ENCODE measurements at places on chromosomes 6 and 20. TPM values are rescaled to one million over a fixed set of nuclear protein-coding genes. Genes with fewer than 3 reads are reported as not detected.

The SAMD3 gene
- total RNA-seq, result not detected

The PDE10A gene
- total RNA-seq, result 9.6 TPM

The LY6G6D gene
- not detected for total RNA-seq

DNA sequence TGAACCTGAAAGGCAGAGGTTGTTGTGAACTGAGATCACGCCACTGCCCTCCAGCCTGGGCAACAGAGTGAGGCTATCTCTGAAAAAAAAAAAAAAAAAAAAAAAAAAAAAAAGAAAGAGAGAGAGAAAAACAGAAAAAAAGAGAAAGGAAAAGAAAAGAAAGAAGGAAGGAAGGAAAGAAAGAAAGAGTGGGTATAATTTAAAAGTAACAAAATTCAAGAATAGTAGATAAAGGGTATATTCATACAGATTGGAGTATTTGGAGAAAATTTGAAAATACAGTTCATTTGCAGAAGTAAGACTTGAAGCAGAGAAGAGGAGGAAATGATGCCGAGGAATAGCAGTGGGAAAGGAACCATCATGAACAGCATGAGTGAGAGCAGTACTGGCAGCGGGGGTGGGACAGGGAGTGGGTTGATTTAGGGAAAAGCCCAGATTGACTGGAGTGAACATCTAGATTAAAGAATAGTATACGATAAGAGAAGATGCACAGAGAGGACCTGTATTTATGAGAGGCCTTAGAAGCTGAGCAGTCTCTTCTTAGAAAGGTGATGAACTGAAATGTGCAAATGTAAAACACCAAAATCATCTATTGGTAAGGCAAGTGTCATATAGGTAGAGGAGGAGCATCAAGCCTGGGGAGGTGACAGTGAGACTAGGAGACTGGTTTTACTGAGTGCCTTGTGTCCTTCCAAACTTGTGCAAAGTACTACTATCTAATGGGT, 17.8 kb upstream of the HLA-DRB1 start:
- H3K4me1 ChIP-seq, result no peaks in the 10 kb centered on the region

DNA sequence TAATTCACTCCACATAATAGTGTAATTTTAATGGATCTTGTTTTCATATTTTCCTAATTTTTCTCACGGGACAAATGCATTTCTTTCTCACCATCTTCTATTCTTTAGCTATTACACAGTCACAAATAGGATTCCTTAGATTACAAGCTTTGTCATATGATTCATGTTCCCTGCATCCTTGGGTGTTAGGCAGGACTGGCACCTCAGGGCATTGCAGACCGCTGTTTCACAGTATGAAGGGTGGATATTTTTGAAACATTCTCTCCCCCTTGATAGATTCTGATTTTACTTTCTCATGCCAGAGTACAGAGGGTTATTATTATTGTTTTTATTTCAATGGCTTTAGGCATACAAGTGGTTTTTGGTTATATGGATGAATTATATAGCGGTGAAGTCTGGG, 602.5 kb downstream of the PHF3 start:
- no peak for DNase-seq
- no peaks in the 10 kb centered on the region for H3K36me3 ChIP-seq
- H3K4me3 ChIP-seq, result no peak overlapping the region
- no peaks in the 10 kb centered on the region for H3K4me1 ChIP-seq

DNA sequence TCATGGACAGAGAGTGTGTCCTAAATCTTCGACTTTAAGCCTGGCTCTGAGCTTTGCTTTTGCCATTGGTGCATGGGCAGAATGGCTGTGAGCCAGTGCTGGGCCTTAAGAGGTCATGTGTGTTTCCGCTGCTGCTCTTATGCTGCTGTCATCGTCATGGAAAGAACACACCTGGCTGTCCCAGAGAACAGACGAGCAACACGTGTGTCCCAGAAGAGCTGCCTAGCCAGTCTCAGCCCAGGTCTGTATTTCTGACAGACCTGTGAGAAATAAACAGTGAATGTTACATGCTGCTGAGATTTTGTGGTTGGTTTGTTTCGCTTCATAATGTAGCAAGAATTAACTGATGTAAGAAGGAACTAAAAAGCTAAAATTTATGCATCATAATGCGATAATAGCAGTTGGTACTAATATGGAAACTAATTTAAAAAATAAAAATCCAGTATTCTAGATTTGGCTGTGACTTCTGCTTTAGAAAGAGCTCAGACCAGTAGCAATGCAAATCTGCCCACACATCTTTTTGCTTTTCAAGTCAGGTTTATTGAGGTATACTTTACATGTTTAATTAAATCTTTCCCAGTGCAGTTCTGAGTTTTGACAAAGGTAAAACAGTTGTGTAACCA, 11.5 kb upstream of the SCP2D1 start:
- no peaks in the 10 kb centered on the region for H3K4me1 ChIP-seq
- H3K36me3 ChIP-seq, result no peaks in the 10 kb centered on the region
- no peak for DNase-seq
- H3K4me3 ChIP-seq, result no peak overlapping the region
- no peaks in the 10 kb centered on the region for H3K27me3 ChIP-seq
- H3K27ac ChIP-seq, result no peak overlapping the region

- H3K27me3 ChIP-seq, result no peaks in the 10 kb centered on the region
- H3K4me3 ChIP-seq, result no peak overlapping the region
- H3K27ac ChIP-seq, result no peak overlapping the region
- DNase-seq, result no peak
- no peaks in the 10 kb centered on the region for H3K36me3 ChIP-seq
- no peaks in the 10 kb centered on the region for H3K4me1 ChIP-seq
Observed at GRCh38 chr6:129719692-129720091, 9.7 kb upstream of the ARHGAP18 start.

GRCh38 chr20:37520419-37520955, 563 bp upstream of the NNAT start:
- peaks cover 35% of the 10 kb centered on the region for H3K4me1 ChIP-seq
- no peak for DNase-seq
- H3K36me3 ChIP-seq, result no peaks in the 10 kb centered on the region
- H3K4me3 ChIP-seq, result no peak overlapping the region
- no peaks in the 10 kb centered on the region for H3K27me3 ChIP-seq
- H3K27ac ChIP-seq, result no peak overlapping the region

DNA sequence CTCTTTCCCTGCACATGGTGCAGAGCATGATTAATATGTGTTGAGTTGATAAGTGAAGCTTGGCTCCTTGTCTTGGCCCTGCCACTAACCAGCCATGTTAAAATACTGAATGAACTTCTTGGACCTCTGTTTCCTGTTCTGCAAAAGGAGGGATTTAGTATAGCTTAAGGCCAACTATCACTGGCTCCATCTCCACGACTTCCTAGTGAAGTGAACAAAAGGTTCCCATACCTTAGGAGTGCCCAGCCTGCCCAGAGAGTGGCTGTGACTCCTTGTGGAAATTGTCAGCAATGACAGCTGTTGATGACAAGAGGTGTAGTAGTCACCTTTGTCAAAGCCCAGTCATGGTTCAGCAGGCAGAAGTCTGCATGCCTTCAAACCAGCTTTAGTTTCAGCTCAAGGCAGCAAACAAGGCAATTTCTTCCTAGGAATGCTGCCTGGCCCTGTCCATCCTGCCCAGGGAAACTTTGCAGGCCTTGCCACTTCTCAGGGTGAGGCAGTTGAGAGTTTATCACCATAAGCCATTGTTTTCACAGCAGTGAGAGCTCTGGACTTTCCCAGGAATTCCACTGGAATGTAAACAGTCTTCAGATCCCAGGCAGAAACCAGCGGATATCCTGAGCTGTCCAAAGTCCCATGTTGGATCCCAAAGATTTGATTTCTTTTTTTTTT, 169.7 kb upstream of the TNFAIP3 start:
- H3K4me3 ChIP-seq, result no peak overlapping the region
- no peak for DNase-seq
- no peaks in the 10 kb centered on the region for H3K36me3 ChIP-seq
- H3K27ac ChIP-seq, result no peak overlapping the region
- H3K27me3 ChIP-seq, result no peaks in the 10 kb centered on the region

DNA sequence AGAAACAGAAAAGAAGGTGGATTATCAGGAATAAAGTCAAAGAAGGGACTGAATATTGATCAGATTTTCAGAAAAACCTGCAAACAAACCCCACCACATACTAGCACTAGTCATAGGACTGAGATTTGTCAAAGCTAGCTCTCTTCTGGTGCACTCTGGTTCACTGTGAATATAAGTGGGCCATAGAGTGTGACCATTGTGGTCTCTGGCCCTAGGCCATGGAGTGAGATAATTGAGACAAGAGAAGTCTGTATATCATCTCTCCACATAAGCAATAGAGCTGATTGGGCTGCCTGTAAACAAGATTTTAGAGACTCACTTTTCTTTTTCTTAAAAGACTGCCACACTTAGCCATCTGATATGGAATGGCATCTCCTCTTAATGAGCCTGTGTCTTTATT, 247.2 kb downstream of the LAMA2 start:
- H3K27ac ChIP-seq, result peak overlapping the region; percentile 1
- H3K4me1 ChIP-seq, result no peaks in the 10 kb centered on the region
- H3K4me3 ChIP-seq, result no peak overlapping the region
- DNase-seq, result no peak
- no peaks in the 10 kb centered on the region for H3K27me3 ChIP-seq

DNA sequence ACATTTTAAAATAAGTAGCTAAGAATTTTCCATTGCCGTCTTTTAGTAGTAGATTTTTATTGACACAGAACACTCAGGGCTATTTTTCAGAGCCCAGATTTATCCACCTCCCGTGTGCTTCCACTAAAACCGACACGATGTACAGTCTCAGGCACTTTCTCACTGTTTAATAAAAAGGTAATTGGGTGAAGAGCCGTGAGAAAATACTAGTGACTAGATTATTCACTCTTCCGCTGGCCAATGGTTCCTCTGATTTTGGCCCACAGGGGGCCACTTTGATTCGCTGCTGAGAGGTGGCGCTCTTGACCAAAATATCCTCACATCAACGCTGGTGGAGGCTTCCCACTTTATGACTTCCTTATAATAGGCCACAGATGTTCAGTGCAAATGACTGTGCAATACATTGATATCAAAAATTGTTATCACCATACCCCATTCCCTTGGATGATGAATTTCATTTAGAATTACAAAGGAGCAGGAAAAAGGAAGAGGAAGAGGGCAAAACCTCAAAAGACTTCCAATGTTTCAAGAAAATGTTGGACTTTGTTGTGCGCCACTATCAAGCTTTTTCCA, 12.3 kb upstream of the HDDC2 start:
- no peaks in the 10 kb centered on the region for H3K36me3 ChIP-seq
- H3K27me3 ChIP-seq, result no peaks in the 10 kb centered on the region
- peak; percentile 53 for DNase-seq

GRCh38 chr6:106512968-106513574, 116.2 kb downstream of the RTN4IP1 start:
- H3K4me1 ChIP-seq, result peaks cover 13% of the 10 kb centered on the region
- no peaks in the 10 kb centered on the region for H3K27me3 ChIP-seq
- H3K4me3 ChIP-seq, result peak overlapping the region; percentile 58
- no peaks in the 10 kb centered on the region for H3K36me3 ChIP-seq
- H3K27ac ChIP-seq, result peak overlapping the region; percentile 93

- no peak for DNase-seq
- no peaks in the 10 kb centered on the region for H3K4me1 ChIP-seq
- H3K27ac ChIP-seq, result no peak overlapping the region
- no peaks in the 10 kb centered on the region for H3K36me3 ChIP-seq
- H3K4me3 ChIP-seq, result no peak overlapping the region
- H3K27me3 ChIP-seq, result no peaks in the 10 kb centered on the region
Observed at GRCh38 chr6:96073555-96073954, 57.8 kb downstream of the FUT9 start.

DNA sequence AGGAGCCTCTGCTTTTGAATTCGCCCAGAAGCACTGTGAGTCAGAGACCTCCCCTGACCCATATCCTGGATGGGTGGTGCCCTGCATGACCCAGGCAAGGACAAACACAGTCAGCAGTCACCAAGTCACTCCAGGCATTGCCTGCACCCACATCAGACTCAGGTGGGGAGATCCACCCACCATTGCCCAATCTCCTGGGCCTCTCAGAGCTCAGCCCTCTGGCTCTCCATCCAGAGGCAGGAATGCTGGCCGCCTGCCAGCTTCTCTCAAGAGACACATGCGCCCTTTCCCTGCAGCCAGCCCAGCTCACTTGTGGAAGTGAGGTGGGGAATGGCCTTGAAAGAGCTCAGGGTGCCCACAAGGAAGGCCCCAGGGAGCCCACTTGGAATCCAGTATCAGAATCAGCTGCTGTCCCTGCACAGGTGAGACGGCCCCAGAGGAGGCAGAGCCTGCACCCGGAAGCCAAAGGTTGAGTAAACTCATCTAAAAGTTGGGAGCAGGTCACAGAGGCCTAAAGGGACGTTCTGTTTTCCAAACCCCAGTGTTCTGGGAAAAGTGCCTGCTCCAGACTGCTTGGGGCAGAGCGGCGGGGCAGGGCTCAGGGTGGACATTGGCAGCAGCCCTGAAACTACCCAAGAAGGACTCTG, 129.8 kb downstream of the PREX1 start:
- H3K27me3 ChIP-seq, result no peaks in the 10 kb centered on the region
- peak; percentile 71 for DNase-seq
- H3K36me3 ChIP-seq, result no peaks in the 10 kb centered on the region
- H3K27ac ChIP-seq, result no peak overlapping the region

DNA sequence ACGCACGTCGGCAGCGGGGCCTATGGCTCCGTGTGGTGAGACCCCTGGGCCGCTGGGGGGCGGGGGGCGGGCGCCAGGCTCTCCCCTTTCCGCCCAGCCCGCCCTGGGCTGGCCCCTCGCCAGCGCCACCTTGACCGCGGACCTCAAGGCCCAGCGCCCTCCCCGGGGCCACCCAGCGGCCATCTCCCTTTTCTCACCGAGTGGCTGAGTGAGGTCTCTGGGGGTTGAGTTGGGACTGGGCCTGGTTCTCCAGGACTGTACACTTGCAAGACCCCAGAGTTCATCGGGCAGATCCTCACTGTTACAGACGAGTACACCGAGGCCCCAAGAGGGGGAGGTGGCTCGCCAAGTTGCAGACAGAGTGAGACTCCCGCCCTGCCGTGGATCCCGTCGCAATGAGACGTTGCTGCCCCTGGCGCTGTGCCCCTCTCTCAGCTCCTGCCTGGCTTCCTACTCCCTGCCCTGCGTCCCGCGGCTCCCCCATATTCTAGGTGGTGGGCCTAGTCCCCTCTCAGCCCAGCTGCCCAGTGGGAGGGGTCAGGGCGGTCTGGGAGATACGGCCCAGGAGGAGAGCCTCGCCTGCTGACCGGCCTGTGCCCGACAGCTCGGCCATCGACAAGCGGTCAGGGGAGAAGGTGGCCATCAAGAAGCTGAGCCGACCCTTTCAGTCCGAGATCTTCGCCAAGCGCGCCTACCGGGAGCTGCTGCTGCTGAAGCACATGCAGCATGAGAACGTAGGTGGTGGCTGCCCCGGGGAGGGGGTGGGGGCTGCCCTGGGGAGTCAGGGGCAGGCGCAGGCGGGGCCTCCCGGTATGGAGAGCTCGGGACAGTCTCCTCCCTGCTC, 576 bp downstream of the MAPK13 start:
- peak overlapping the region; percentile 81 for H3K27ac ChIP-seq
- peak overlapping the region; percentile 43 for H3K4me3 ChIP-seq
- no peaks in the 10 kb centered on the region for H3K27me3 ChIP-seq
- DNase-seq, result peak; percentile 27
- no peaks in the 10 kb centered on the region for H3K36me3 ChIP-seq
- peaks cover 4% of the 10 kb centered on the region for H3K4me1 ChIP-seq

GRCh38 chr6:150874179-150874578, 8.7 kb downstream of the MTHFD1L start:
- no peak overlapping the region for H3K4me3 ChIP-seq
- H3K4me1 ChIP-seq, result no peaks in the 10 kb centered on the region
- no peaks in the 10 kb centered on the region for H3K36me3 ChIP-seq
- H3K27ac ChIP-seq, result no peak overlapping the region
